ENCODE measurements at places on chromosomes 3 and 15. TPM values are rescaled to one million over a fixed set of nuclear protein-coding genes. Genes with fewer than 3 reads are reported as not detected.

HIGD2B gene
- total RNA-seq, result not detected

HTR3E gene
- total RNA-seq, result not detected

PRICKLE2 gene
- 2.6 TPM for total RNA-seq

SST gene
- total RNA-seq, result not detected

MNS1 gene
- 2.7 TPM for total RNA-seq

TXNRD3 gene
- 7.9 TPM for total RNA-seq

SLC2A2 gene
- not detected for total RNA-seq

TM4SF4 gene
- total RNA-seq, result 36.5 TPM

SERPINI2 gene
- total RNA-seq, result not detected

NCEH1 gene
- total RNA-seq, result 34.3 TPM

POTEB gene
- not detected for total RNA-seq

TIMP4 gene
- 14.6 TPM for total RNA-seq

PLCL2 gene
- total RNA-seq, result 7.1 TPM

FILIP1L gene
- total RNA-seq, result 0.08 TPM
